ENCODE measurements at places on chromosomes 12 and 14.

GRCh38 chr14:92570674-92571262 lies 57.2 kb downstream of the RIN3 start:
- no peak for DNase-seq

- no peak for DNase-seq
Measured at GRCh38 chr14:64654246-64654900, 49.9 kb upstream of the PLEKHG3 start.

GRCh38 chr14:79415726-79416125 lies 795.6 kb downstream of the DIO2 start:
- no peak for DNase-seq

GRCh38 chr12:124510301-124510970 lies 57.0 kb downstream of the NCOR2 start:
- no peak for DNase-seq

DNA sequence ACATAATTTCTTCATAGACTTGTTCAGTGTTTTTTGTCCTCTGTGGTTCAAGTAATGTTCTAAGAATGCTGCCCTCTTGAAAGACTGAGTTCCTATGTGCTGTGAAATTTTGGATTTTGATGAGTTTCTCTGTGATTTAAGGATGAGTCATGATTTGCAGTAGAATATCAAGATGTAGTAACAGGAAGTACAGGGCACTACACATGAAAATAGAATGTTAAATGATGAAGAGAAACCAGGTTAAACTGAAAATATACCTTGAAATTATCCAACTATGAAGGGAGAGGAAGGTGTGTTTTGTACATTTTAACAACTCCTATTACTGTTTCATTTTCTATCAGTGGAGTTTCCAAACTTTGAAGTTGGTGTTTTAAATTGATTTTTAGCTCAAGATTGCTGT lies 4.8 kb downstream of the ELK3 start:
- no peak for DNase-seq

GRCh38 chr12:99752740-99753139 lies 105.2 kb downstream of the GARIN6 start:
- DNase-seq = no peak

- no peak for DNase-seq
Measured at GRCh38 chr14:65302571-65303189, 109.8 kb upstream of the FUT8 start.

DNA sequence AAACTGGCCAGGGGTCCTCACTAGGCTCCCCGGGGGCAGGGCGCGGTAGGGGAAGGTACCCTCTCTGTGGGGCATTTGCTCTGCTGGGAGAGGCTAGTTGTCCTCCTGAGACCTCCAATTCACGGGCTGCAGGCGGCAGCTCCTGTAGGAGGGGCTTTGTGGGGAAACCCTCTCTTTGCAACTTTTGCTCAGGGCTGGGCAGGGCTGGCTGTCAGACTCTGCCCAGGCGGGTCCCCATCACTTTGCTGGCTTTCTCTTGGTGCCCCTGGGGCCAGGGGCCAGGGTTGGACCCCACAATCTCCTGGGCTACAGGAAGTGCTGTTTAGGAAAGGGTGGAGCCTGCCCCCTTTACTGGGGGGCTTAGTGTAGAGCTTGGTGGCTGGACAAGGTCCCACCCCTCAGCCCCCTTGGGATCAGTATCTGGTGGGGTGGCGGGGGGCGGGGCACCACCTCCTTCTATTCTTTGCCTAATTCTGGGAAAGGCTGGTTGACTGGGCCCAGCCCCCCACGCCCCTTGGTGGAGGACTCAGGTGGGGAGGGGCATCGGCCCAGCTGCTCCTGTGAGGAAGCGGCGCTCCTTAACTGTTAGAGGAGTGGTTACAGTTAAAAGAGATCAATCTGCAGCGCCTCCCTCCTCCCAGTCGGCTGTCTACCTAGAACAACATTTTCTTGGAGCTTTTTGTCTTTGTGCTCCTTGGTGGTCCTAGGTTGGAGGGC lies 918.7 kb downstream of the AACS start:
- no peak for DNase-seq

DNA sequence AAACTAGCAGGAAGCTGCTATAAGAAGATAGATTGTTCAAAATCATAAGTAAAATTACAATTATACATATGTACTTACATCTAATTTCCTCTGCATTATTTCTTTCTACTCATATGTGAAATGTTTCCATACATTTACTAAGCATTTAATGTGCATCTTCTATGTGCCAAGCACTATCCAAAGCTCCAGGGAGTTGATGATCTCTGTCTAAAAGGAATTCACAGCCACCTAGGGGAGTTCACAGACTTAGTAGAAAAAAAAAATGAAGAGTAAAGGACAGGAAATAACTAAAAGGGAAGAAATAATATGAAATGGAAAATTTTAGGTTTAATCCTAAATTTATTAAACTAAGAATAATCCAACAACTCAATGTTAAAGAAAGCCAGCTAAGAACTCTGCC lies 91.7 kb downstream of the EFCAB11 start:
- no peak for DNase-seq

- DNase-seq = no peak
Measured at GRCh38 chr14:39406560-39406959, 25.7 kb downstream of the FBXO33 start.

DNA sequence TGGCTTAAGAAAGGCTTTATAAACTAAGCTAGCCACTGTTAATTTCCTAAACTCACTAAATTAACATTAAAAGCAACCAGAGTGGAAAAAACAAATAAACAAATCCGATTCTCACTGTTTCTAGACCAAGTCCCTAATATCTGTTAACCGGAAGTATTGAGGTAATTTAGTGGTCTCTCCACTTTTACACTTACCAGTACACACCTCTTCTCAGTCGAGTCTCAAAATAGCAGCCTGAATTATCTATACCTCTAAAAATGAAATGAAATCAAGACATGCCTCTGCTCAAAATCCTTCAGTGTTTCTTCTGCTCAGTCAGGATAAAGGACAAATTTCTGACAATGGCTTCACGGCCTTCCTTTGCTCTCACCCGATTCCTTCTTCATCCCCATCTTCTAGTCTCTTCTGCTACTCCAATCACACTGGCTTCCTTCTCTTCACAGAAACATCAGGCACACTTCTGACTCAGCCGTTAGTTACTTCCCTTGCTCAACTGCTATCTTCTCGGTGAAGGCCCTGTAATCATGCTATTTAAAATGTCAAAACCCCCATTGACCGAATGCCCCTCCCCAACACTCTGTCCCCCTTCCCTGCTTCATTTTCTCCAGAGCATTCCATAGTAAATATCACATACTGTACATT lies 161.3 kb downstream of the KITLG start:
- no peak for DNase-seq

DNA sequence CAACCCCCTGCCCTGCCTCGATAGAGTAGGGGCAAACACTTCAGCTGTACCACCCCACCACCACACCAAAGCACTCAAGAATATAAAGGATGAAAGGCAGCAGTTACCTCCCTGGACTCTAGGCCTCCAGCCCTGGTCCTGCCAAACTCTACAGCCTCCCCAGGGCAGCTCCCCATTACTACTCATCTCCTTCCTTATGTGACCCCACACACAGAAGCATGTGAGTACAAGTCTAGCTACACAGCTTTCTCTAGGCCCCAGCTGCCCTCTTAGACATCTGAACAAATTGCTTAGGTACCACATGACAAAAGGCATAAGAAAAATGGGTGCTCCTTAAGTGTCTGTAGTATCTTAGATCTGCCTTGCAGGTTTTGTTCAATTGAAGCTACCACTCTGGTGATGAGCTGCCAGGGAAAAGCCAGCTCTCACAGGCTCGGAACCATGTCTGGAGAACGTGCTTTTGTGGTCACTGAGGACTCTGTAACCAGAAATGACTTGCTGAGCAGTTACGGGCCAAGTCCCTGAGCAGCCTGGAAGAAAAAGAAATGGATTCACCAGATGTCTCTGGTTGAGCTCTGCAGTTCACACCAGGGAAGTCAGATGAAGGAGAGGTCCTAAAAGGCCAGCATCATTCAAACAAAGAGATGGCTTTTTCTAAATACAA lies 32.8 kb downstream of the FMNL3 start:
- DNase-seq = no peak

- no peak for DNase-seq
Measured at GRCh38 chr12:54033106-54033979, 493 bp downstream of the HOXC5 start.

DNA sequence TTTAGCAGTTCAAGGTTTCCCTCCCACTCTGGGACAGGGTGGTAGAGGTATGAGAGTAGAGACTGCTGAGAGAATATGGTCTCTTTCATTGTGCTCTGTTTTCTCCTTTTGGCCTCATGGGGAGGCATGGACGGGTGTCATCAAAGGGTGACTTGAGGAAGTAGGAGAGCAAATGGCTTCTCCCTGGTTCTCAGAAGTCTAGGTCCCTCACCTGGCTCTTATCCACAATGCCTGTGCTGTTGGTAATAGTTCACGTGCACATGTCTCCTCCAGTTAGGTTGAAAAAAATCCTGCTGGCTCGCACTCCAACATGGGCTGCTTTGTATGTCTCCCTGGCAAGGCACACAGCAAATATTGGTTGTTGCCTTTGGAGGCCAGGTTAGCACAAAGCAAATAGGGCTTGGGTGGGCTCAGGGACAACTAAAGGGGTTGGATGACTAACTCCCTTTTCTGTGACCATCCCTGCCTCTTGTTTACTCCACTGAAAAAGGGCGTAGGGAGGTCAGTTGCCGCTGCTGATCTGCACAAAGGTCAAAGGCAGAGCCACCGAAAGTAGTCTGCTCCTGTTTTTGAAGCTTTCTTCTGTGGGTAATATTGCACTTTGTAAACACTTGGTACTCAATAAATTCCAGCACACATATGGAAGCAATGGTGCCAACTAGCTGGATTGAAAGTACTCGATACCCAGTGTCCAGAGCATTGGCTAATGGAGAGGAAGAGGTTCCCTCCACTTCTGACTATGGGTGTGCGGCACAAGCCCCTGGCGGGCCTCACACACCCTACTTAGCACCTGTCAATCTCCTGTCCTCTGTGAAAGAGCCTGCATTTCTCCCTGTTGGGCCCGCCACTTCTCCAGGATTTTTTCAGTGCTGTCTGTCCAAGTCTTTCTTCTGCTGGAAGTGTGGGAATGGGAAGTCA lies 121.8 kb downstream of the SLC38A6 start:
- DNase-seq = no peak

DNA sequence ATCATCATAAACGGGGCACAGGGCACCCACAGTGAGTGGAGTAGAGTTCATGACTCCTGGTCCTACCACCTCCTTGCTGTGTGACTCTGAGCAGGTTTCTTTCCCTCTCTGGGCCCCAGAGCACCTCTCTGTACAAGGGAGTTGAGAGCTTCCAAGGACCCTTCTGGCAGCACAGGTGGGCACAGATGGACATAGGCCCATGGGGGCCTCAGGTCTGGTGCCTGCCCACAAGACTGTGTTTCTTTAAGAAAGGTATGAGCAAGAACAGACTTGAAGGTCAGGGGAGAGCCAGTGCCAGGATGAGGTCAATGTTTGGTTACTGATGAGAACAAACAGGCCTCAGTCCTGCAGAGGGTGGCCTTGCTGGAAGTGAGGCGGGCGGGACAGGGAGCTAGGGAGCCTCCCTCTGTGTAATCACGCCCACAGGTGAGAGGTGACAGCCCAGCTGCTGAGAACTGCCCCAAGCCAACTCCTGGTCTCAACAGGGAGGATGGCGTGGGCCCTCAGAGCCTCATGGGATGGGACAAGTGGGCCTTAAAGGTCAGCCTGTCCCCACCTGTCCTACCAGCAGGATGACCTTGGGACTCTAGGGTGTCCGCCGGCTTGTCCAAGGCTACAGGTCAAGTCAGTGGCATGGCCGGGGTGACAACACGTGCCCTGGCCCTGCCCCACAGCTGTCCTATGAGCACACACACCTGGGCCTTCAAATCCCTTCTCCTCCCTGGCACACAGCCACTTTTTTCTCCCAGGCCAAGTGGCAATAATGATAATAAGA lies 49.1 kb downstream of the CCDC85C start:
- no peak for DNase-seq

GRCh38 chr14:22579236-22579635 lies 9.8 kb downstream of the DAD1 start:
- DNase-seq = no peak

DNA sequence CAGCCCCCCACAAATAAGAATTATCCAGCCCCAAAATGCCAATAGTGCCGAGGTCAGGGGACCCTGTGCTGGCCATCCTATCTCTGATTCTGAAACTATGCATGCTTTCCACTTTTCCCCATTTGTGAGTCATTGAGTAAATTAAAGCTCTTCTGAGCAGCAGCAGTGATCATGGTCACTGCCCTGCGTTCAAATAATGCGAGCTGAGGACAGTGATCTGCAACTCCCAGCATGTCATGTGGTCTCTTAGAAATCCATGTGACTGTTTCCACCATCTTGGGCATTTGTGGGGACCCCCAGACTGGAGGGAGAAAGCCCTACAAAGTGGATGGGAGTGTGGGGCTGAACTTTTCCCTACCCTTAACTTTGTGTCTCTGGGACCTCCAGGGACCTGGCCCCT lies 53.8 kb downstream of the C14orf132 start:
- no peak for DNase-seq

GRCh38 chr12:79964100-79964627 lies 29.3 kb upstream of the PPP1R12A start:
- DNase-seq = no peak

DNA sequence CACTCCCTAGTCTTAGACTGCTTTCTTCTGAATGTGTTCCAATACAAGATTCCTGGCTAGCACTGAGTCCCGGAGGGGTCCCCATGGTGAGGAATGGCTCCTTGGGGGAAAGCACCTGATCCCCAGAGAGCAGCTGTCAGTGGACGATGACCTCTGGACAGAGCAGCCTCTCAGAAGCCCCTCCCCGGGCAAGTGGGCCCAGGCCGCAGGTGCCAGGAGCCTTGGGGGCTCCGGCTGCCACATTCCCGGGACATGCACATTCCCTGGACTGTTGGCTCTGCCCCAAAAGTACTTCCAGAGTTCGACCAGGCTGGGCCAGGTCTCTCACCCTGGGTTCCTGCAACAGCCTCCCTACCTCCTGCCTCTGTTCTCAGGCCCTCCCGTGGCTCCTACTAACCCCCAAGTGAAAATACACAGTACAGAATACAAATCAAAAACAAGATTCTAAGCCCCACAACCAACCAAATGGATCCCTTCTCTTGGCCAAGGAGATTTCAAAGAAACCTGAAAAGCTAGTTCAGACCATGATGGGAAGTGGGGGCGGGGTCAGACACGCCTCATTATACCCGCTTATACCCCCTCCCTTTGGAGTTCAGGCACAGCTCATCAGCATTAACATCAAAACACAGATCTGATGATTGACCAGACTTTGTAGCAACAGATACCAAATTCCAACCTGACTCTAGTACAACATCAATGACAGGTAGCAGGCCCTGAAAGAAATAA lies 23.3 kb upstream of the BTBD6 start:
- no peak for DNase-seq

GRCh38 chr12:11681207-11681606 lies 31.7 kb downstream of the ETV6 start:
- no peak for DNase-seq

- peak; percentile 46 for DNase-seq
Measured at GRCh38 chr14:75427482-75428229, at the start of gene JDP2. TSS of gene JDP2 (plus strand) at chr14:75428022. CDS start at chr14:75437921, 9,899 bp downstream.

- DNase-seq = no peak
Measured at GRCh38 chr14:60212503-60213371, 36.3 kb upstream of the PPM1A start.

GRCh38 chr12:132807295-132808092 lies 21.2 kb downstream of the GOLGA3 start:
- DNase-seq = no peak
